ENCODE measurements at places on chromosomes 6 and 20.

- DNase-seq: no peak
Observed at GRCh38 chr6:165231177-165231576, 78.2 kb downstream of the C6orf118 start.

- no peak for DNase-seq
Observed at GRCh38 chr6:55052846-55053245, 121.5 kb upstream of the HCRTR2 start.

- DNase-seq: no peak
Observed at GRCh38 chr6:30612213-30612612, 4.8 kb downstream of the PPP1R10 start.

GRCh38 chr20:24691901-24692351 lies 222.5 kb downstream of the SYNDIG1 start:
- DNase-seq: no peak

DNA sequence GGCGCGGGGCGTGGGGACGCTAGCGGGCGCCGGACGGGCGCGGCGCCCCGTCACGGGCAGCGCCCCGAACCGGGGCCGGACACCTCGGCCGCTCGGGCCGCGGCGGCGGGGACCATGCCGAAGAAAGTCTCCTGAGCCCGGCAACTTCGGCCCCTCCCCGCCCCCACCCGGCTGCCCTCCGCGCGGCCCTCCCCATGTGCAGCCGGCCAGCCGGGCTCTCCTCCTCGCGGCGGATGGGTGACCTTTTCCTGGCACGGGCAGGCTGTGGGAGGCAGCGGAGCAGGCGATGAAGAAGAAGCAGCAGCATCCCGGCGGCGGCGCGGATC lies 278 bp downstream of the UST start:
- no peak for DNase-seq

DNA sequence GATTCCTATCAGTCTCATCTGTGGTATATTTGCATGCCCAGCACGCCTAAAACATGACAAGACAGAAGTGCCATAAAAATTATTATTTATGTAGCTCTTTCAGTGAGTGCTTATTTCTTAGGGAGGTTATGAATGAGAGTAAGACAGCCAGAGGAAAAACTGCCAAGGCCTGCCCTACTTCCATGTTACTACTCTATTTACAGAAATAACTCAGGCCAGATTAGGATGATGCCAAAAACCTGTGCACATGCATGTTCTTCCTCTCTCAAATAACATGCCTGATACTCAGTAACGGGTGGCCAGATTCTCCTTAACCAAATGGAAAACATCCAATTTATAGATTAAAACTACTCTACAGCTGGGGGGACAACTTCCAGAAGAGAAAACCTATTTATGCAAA lies 45.7 kb downstream of the ILRUN start:
- DNase-seq: no peak

DNA sequence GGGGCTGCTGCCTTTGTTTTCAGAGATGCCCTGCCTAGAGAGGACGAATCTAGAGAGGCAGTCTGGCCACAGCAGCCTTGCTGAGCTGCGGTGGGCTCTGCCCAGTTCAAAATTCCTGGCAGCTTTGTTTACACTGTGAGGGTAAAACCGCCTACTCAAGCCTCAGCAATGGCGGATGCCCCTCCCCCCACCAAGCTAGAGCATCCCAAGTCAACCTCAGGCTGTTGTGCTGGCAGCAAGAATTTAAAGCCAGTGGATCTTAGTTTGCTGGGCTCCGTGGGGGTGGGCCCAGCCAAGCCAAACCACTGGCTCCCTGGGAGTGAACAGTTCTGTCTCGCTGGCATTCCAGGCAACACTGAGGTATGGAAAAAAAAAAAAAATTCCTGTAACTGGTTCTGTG lies 970.9 kb downstream of the TBC1D32 start:
- no peak for DNase-seq

GRCh38 chr6:1418471-1419191 lies 29.3 kb downstream of the FOXF2 start:
- no peak for DNase-seq

DNA sequence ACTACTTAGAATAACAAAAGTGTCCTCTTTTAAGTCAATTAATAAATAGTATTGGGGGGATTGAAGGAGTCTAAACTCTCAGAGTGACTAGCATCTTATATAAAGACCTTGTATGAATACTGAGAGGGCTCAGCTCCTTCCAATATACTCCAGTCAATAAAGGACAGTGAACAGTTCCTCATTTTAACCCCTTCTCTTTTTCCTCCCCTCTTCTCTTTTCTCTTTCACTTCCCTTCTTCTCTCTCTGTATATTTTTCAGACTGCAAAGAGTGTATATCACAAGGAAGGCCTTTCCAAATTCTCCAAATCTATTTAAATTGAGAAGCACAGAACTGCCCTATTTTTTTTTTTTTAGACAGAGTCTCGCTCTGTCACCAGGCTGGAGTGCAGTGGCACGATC lies 99.5 kb downstream of the CD164 start:
- DNase-seq: no peak

DNA sequence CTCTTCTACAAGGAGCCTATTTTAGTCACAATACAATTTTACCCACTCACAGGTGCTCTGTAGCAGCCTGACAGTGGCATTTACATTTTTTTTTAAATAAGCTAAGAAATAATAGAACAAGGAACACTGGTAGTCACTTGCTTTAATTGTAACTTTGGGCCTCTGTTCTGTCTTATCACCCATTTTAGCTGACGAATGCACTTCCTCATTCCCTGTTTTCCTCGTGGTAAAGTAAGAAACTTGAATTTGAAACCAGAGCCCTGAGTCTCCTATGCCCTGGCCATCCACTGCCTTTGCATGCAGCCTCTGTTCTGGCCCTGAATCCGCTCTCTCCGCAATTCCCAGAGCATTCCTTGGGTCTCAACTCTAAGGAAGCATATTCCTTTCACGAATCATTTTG lies 550.6 kb downstream of the PTPRT start:
- DNase-seq: no peak

GRCh38 chr6:1867197-1867596 lies 257.5 kb downstream of the FOXC1 start:
- no peak for DNase-seq

DNA sequence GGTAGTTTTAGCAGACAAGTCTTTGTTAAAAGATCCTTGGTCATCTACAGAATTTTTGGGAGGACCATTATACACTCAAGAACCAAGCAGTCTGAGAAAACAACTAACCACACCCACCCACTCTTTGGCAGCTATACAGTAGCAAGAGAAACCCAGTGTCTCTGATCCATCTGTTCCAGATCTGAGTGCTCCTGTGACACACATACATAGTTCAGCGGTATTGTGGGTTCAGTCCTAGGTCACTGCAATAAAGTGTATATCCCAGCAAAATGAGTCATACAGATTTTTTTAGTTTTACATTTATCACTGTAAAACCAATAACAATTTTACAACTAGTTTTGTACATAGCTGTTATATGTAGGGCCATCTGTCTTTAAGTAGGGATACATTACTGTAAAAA lies 47.4 kb upstream of the PAK5 start:
- DNase-seq: no peak

GRCh38 chr6:150426198-150426597 lies 57.4 kb downstream of the IYD start:
- DNase-seq: no peak

GRCh38 chr6:130965656-130966055 lies 97.4 kb downstream of the EPB41L2 start:
- no peak for DNase-seq

DNA sequence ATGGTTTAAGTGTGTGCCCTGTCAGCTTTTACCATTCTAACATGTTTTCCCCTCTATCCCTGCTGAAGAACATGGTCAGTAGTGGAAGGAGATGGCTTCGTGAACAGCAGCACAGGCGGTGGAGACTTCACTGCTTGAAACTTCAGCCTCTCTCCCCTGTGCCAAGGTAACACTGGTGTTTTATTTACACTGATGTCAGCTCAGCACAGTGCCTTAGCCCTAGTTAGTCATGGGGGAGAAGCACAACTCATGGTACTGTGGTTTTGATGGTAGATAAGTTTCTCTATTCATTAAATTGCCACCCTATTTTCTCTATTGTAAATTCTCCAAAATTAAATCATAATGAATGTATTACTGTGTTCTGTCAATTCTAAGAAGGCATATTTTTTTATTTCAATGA lies 56.6 kb downstream of the MTHFD1L start:
- DNase-seq: no peak

All from activated naive CD4-positive, alpha-beta T cell (primary cell).